NCI-H1092 treated with DMSO at 0.1 percent for 48 hours (cell line): ENCODE measurements at places on chromosomes 6 and 20.

GRCh38 chr20:32524829-32525501 is 60.2 kb downstream of the NOL4L start:
- peak; percentile 80 for DNase-seq

DNA sequence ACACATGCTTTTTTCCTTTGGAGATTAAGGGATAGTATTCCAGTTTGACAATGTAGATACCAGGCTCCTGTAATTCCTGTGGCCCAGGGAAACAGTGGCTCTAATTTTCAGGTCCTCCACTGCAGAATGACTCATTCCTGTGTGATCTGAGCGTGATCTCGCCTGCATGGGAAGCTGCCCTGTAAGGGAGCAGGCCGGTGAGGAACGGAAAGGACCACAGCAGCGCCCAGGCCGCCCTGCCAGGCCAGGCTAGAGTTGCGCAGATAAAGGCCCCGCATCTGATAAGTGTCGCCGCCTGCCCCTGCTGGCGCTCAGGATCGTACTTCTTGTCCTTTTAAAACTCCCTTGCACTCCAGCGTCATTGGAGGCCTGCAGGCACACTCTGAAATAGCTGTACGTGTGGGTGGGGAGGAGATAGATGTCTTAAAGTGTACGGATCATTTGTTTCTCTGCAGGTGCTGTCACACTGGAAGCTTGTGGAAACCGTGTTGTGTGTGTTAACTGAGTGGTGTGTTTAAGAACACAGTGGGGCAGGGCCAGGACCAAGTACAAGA is 60.7 kb downstream of the SYNJ2 start:
- DNase-seq: no peak

GRCh38 chr6:168291450-168291849 is 28.1 kb downstream of the DACT2 start:
- DNase-seq: no peak

- DNase-seq: no peak
Observed at GRCh38 chr6:75472885-75473284, 20.7 kb downstream of the FILIP1 start.

DNA sequence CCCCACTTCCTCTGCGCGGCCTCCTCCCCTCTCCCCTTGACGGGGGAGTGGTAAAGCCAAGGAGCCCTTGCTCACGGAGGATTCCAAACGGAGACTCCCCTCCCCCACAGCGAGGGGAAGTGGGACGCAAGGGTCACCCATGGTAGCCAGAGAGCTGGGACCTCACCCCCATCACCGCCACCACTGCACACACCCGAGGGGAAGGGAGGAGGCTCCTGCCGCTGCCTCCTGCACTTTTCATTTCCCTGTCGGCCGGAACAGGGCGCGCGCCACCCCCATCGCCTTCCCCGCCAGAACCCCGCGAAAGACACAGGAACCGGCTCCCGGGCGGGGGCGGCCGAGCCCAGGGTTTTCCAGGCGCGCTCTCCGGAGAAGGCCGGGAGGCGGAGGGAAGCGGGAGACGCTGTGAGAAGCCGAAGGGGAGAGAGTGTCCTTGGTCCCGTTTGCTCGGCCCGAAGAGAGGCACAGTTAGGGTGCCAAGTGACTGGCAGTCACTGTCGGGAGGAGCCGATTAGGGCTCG is 789 bp downstream of the CCND3 start:
- DNase-seq: peak; percentile 6

GRCh38 chr20:46895906-46896242 is 1.2 kb downstream of the EYA2 start:
- peak; percentile 43 for DNase-seq

GRCh38 chr6:35691027-35691824 is 2.5 kb upstream of the FKBP5 start:
- no peak for DNase-seq

- no peak for DNase-seq
Observed at GRCh38 chr20:62111148-62111547, 11.1 kb upstream of the LSM14B start.

- DNase-seq: no peak
Observed at GRCh38 chr6:132357120-132357519, 44.2 kb downstream of the MOXD1 start.

DNA sequence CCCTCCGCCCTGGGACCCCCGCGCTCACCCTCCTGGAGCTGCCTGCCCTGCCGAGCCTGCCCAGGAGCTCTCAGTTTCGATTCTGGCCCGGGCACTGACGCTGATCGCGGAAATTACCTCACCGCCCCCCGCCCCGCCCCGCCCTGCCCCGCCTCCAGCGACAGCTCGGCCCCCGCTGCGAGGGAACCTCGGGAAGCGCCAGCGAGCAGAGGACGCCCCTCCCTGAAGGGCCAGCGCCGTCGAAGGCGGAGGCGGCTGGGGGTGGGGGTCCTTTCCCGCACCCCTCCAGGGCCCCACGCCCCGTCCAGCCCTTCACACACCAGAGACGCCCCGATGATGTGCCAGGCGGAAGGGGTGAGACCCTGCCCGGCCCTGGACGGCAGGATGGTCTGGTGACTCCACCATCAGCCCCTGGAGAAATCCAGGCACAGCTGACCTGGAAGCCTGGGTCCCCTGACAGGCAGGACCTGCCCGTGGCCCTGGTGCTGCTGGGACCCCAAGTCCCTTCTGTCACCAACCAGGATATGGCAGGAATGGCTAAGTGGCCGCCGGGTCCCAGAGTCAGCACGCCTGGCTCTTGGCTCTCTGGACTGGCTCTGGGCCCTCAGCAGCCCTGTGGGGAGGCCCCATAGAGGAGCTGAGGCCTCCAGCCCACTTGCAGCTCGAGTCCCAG is at the start of gene HELZ2:
TSS of gene HELZ2 (minus strand) at position 84 of the 673 bp plus-strand sequence. CDS start 1,854 bp downstream, outside the sequence.
- DNase-seq: peak; percentile 14

GRCh38 chr6:53912661-53913060 is 117.9 kb downstream of the LRRC1 start:
- DNase-seq: no peak

DNA sequence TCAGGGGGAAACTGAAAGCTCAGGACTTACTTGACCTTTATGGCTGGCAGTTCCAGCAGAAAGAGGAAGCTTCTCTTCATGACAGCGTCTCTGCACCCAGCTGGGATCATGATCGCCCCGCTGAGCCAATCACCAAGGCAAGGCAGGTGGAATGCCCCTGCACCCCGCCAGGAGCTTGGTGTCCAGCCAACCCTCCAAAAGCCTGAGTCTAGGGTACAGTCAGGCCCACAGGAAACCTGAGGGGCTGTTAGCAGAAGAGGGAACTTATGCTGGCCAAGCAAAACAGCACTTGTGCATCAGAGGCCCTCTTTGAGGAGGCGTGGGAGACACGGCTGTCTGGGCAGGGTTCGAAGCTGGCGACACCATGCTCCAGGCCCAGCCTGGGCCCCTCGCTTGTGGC is 188.3 kb upstream of the GMDS start:
- DNase-seq: no peak

GRCh38 chr6:49980898-49981297 is 11.5 kb upstream of the DEFB113 start:
- no peak for DNase-seq

DNA sequence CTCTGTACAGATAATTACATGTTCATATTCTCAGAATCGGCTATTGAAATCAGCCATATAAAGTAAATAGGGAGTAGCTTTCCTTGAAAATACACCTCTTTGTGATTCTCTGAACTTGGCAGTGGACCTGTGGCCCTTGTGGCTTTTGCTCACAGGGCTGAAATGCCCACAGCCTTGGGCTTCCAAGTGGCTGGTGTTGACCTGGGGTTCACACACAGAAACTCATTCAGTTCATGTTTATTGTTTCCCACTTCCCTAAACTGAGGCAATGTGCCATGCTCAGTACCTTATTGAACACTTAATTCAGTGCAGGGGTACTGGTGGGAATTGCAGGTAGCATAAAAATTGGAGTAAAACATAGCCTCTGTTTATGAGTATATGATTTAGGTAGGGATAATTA is 19.1 kb upstream of the TULP4 start:
- no peak for DNase-seq

DNA sequence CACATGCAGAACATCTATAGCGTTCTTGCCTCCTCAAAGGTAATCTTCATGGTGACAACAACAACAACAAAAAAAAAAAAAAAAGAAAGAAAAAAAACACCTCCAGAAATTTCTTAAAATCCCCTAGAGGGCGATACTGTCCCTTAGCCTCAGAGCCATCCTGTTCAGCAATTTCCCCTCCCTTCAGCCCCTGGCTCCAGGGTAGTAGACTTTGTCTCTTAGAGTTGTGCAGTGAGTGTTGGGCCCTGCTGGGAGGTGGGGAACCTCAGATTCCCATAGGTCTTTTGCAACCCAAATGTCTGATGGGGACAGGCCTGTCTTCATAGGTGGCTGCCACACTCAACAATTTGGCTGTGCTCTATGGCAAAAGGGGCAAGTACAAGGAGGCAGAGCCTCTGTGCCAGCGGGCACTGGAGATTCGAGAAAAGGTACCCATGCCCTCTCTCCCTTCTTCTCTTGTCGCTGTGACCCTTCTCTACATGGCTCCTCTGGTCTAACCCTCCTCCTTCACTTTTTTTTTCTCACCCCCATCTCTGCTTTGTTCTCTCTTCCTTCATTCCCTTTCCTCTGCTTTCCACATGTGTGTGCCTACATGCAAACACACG is 6.0 kb upstream of the PTK7 start:
- peak; percentile 55 for DNase-seq

GRCh38 chr6:88262332-88262731 is 96.2 kb upstream of the CNR1 start:
- DNase-seq: no peak

GRCh38 chr20:32411955-32412706 is 54.0 kb downstream of the ASXL1 start:
- DNase-seq: no peak
